ENCODE measurements at places on chromosomes 6 and 20.

DNA sequence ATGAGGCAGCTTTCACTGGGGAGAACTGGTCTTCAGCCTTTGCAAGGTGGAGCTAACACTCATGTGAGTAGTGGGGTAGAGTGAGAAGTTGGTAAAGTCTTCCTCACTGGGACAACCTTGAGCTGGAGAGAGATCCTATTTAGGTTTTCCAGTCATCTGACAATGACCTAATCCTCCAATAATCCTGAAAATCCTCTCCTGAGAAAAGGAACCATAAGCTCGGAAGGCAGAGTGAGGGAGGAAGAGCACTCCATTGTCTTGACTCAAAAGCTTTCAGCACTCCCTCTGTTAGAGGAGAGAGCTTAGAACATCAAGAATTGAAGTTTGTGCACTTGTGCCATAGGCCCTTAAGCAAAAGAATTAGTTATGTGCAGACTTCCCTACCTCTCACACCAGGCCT lies 77.8 kb downstream of the TRAM2 start:
- DNase-seq: no peak

DNA sequence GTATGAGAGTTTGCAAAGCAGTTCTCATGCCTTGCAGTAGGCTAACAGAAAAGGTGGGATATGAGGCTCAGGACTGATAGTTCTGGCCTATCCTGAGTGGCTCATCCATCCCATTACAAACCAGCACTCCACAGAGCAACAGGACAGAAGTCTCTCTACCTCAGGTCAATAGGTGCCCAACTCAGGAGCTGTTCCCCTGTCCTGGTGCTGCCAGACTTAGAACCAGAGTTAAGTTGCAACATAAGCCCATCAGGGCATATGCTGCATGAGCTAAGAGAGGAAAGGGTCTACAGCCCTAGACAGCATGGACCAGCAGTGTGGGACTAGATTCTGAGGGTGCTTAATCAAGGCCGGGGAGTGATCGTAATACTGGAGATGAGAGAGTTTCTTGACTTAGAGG lies 104.8 kb upstream of the ECI2 start:
- DNase-seq: no peak

DNA sequence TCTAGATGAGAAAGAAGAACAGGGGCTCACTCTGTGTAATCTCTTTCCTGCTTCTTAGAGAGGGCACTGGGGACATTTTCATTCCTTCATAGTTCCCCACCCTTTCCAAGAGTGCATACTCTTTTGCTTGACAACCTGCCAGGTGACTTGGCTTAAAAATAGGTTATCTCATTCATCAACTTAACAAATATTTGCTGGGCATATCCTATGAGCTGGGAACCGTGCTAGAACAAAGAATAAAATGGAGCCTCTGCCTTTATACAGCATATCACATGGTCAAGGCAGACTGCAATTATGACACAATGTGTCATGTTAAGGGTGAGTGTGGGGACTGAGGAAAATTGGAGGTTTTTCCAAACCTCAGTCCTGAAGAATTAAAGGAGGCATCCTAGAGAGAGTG lies 209.8 kb upstream of the FOXA2 start:
- no peak for DNase-seq

DNA sequence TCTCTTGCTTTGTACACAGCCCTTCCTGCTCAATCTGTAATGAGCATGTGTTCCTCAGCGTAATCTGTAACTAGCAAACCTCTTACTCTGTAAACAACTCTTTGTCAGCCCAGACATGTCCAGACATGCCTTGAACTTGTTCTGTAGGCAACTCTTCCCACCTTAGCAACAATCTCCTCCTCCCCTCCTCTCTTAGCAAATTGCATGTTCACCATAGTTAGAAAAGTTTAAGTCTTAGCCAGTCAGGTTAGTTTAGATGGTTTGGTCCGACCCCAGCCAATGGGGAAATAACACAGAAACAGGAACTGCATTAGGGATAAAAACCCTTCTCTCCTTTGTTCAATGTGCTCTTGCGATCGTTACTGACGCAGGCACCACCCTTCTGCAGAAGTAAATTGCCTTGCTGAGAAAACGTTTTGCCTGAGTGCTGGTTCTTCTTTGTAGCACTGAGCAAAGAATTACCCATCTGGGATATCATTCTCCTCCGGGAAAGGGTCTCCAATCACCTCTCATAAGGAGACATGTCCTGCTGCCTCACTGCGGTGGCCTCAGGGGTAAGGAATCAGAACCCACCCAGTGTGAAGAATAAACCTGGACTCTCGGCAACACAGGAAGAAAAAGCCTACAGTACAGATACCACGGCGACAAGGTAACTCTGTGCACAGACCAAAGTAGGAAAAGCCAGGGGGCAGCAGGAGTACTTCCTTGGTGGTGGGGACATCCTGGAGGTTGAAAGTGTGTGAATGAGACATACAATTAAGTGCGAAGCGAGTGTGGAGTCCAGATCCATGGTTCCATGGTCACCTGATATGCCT lies 26.2 kb downstream of the PLN start:
- no peak for DNase-seq

DNA sequence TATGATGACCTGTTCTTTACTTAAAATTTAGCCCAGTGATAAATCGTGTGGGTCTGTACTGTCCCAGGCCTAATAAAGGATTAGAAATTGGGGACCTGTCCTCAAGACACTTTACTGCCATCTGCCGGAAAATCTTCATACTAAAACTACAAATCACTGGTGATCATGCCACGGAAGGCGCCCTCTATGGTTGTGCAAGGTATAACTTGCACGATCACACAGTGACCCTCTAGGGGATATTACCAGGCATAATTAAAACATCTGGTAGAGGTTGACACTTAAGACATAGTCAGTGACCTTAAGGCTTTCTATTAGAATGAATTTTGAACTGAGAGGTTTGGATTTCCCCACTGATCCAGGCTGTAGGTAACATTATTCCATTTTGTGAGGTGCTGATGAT lies 172.6 kb downstream of the BMP2 start:
- no peak for DNase-seq

DNA sequence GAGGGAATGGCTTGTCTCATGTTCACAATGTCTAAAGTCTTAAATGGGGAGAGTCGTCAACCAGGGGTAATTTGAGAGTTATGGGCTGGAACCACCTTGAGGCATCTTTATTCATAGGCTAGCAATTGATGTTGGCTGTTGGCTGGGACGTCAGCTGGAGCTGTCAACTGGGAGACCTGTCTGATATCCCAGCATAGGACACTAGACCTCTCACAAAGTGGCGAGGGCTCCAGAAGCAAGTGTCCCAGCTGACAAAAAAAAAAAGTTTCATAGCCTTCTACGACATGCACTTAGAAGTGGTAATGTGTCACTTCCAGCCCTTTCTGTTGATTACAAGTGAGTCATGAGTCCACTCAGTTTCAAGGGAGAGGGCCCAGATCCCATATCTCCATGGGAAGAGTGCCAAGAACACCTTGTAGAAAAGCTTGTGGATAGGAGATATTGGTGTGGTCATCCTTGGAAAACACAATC lies 278.0 kb downstream of the ESR1 start:
- no peak for DNase-seq

GRCh38 chr20:36656733-36657132 lies 10.7 kb upstream of the SLA2 start:
- no peak for DNase-seq

- DNase-seq: no peak
Observed at GRCh38 chr20:58899512-58899911, 47.0 kb downstream of the GNAS start.

DNA sequence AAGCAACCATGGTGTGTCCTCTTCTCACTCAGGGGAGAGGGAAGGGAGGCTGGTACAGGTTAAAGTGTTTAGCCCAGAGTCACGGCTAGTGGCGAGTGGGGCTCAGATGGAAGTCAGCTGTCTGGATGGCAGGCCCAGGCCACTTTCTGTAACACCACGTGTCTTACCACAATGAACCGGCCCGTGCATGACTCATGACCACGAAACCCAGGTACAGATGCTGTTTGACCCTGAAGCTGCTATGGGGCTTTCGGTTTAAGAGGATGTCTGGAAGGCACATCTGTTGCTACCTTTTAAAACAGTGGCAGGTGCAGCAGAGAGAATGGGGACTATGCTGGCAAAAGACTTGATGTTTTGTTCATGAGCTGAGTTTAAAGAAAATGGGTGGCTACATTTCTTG lies 36.5 kb upstream of the MPC1 start:
- DNase-seq: peak; percentile 13

DNA sequence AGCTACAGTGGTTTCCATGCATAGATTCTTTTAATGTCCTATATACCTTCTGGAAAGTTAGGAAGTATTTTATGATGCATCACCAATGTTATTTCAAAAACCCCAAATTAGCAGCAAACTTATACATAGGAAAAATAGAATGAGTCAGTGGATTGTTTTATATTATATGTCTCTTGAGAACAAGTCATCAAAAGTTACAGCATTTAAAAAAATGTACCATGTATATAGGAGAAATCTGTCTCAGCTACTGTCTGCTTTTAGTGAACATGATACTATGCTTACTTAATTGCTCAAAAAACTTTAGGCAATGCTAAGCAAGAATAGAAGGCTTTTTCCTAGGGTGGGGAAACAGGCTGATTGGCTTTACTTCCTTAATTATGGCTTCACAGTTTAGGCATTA lies 365.3 kb downstream of the SAMD5 start:
- no peak for DNase-seq

DNA sequence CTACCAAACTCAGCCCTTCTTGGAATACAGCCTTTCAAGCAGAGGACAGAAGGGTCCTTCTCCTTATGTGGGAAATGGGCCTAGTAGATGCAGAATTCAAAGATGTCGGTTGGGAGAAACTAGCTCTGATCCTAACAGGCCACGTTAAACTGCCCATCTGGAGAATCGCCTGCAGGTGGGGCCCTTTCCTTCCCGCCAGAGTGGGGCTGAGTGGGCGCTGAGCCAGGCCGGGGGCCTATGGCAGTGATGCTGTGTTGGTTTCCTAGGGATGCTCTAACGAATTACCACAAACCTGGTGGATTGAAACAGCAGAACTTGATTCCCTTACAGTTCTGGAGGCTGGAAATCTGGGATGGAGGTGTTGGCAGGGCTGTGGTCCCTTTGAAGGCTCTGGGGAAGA lies 9.1 kb downstream of the MAPK13 start:
- no peak for DNase-seq

- DNase-seq: no peak
Observed at GRCh38 chr20:62946918-62947317, 5.6 kb upstream of the SLC17A9 start.

Measured in bone marrow (tissue), 2 donors.